ENCODE measurements at places on chromosomes 4 and X. TPM values are rescaled to one million over a fixed set of nuclear protein-coding genes. Genes with fewer than 3 reads are reported as not detected.

GRCh38 chr4:113962016-113962347 lies 17.5 kb downstream of the ARSJ start:
- no peaks in the 10 kb centered on the region for H3K36me3 ChIP-seq
- no peak overlapping the region for H3K4me3 ChIP-seq
- H3K27me3 ChIP-seq, result no peaks in the 10 kb centered on the region
- H3K4me1 ChIP-seq, result no peaks in the 10 kb centered on the region
- DNase-seq, result no peak
- no peak overlapping the region for H3K27ac ChIP-seq

DNA sequence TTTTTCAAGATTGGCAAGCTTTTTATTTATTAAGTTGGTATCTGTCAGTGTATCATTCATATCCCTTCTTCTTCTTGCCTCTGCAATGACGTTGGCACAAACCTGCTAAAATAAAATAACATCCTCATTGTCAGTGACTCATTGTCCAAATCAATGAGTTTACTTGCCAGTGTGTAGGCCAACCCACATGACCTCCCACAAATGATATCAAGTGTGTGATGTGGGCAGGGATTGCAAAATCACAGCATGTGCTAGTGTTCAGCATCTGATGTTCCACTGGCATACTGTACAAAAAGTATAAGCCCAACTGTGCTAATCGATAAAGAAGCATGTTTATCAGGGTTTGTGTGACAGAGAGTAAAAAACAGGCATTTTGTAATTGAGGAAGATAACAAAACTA lies 25.5 kb downstream of the GPAT3 start:
- DNase-seq, result no peak
- H3K27ac ChIP-seq, result peak overlapping the region; percentile 44
- no peaks in the 10 kb centered on the region for H3K36me3 ChIP-seq
- H3K4me1 ChIP-seq, result no peaks in the 10 kb centered on the region
- H3K4me3 ChIP-seq, result no peak overlapping the region
- H3K27me3 ChIP-seq, result no peaks in the 10 kb centered on the region

GRCh38 chr4:52987392-52988056 lies 125.4 kb downstream of the RASL11B start:
- H3K4me3 ChIP-seq, result no peak overlapping the region
- no peaks in the 10 kb centered on the region for H3K36me3 ChIP-seq
- DNase-seq, result no peak
- no peak overlapping the region for H3K27ac ChIP-seq
- H3K4me1 ChIP-seq, result peaks cover 17% of the 10 kb centered on the region
- no peaks in the 10 kb centered on the region for H3K27me3 ChIP-seq

DNA sequence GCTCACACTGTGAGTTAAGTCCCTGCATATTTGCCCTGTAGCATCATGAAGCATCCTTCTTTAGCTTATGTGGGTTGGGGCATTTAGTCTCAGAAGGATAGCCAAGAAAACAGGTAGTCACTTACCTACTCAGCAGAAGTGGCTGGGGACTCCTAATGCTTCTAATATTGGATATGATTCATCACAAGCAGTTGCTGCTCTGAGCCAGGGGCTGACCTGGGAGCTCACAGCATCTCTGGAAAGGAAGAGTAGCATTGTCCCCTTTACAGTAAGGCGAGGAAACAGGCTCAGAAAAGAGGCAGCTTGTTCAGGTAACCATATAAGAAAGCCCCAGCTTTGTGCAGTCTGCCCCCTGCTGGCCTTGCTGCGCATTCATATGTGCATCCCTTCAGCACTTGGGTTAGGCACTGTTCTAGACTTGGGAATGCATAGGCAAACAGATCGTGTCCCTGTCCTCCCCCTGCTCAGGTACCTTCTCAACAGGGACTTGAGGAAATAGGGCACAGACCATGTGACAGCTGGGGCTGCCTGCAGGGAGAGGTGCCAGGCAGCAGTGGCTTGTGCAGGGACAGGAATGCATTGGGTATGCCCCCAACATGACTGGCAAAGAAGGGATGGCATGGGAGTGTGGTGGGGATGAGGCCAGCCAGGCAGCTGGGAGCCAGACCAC lies 35.7 kb upstream of the TBC1D14 start:
- peak; percentile 80 for DNase-seq
- H3K27me3 ChIP-seq, result no peaks in the 10 kb centered on the region
- no peak overlapping the region for H3K27ac ChIP-seq
- H3K36me3 ChIP-seq, result peaks cover 76% of the 10 kb centered on the region
- no peaks in the 10 kb centered on the region for H3K4me1 ChIP-seq
- H3K4me3 ChIP-seq, result no peak overlapping the region

The TLR1 gene
- 3.6 TPM for total RNA-seq
